ENCODE measurements at places on chromosomes 6 and 20. TPM values are rescaled to one million over a fixed set of nuclear protein-coding genes. Genes with fewer than 3 reads are reported as not detected.

DNA sequence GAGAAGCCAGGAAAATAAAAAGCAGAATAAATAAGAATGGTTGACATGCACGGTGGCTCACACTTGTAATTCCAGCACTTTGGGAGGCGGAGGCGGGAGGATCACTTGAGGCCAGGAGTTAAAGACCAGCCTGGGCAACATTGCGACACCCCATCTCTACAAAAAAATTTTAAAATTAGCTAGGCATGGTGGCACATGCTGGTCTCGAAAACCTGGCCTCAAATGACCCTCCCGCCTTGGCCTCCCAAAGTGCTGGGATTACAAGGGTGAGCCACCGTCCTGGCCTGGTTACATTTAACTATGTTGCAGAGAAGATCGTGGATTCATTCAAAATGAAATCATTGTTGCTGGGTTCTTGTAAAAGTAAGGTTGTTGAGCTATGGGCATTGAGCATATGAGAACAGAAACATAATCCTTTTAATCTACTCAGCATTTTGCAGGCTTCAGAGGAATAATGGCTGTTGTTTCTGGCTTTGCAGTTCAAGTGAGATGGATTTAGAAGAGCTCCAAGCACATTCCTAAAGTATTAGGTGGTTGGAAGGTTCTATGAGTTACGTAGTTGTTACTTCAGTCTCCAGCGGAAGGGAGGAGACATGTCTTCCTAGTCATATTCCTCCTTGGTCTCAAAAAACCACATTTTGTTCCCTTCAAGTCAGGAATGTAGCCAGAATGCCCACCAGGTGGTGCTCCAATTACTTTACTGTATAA, 45.6 kb upstream of the RAB23 start:
- DNase-seq: peak; percentile 28

GRCh38 chr6:1940381-1940780, 305.0 kb downstream of the GMDS start:
- DNase-seq: no peak

- DNase-seq: no peak
These were observed 33.6 kb downstream of the SAMHD1 start for GRCh38 chr20:36917943-36918342.

GRCh38 chr6:39453241-39453640, 130.7 kb upstream of the KCNK16 start:
- no peak for DNase-seq

GRCh38 chr6:46733341-46733801, 1.8 kb downstream of the PLA2G7 start:
- no peak for DNase-seq

DNA sequence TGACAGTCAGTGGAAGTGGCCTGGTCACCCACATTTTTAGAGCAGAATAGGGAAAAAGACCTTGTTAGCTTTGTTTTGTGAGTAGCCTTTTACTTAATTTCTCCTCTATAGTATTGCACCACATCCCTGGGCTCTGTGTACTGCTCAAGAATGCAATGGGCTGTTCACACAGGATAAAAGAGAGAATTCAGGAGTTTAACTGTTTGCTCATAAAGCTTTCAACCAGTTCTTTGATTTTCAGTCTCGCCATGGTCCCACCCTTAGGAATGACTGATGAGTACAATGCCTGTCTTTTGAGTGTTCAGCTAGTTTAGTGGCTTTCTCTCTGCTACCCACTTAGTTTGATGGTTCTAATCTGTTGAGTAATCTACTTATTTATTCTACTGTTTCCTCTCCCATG, 129.7 kb downstream of the PLG start:
- DNase-seq: peak; percentile 9

GRCh38 chr20:21809961-21810523, 104.6 kb downstream of the PAX1 start:
- no peak for DNase-seq

GRCh38 chr20:17752459-17752858, 52.7 kb downstream of the BANF2 start:
- DNase-seq: no peak

GRCh38 chr20:31572042-31572700, 32.9 kb upstream of the ID1 start:
- no peak for DNase-seq

DNA sequence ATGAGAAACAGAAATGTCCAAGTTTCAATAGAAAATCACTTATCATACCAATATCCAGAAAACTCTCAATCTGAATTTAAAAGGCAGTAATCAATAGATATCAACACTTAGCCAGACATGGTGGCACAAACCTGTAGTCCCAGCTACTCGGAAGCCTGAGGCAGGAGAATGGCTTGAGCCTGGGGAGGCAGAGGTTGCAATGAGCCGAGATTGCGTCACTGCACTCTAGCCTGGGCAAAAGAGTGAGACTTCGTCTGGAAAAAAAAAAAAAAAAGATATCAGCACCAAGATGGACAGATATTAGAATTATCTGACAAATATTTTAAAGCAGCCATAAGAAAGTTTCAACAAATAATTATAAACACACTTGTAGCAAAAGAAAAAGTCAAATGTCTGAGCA, 47.0 kb downstream of the TCP11 start:
- no peak for DNase-seq

Gene BACH2
- polyA plus RNA-seq: 0.01 TPM

Gene TTI1
- polyA plus RNA-seq: 20.6 TPM

Gene TPBG
- polyA plus RNA-seq: 33.2 TPM

Gene NR2E1
- polyA plus RNA-seq: not detected

Gene PSORS1C1
- polyA plus RNA-seq: 3.0 TPM

Gene SNRPB
- 689 TPM for polyA plus RNA-seq

Measured in A549 (cell line).